Activated T-cell treated with anti-CD3 and anti-CD28 coated beads, Interleukin-2, amount 50 U/mL, for 72 hours (primary cell): ENCODE measurements at places on chromosomes 6 and 20. TPM values are rescaled to one million over a fixed set of nuclear protein-coding genes. Genes with fewer than 3 reads are reported as not detected.

GRCh38 chr20:32208499-32209154, 947 bp downstream of the POFUT1 start:
- no peak for DNase-seq

GRCh38 chr6:158911746-158912480, 88.1 kb downstream of the RSPH3 start:
- peak; percentile 16 for DNase-seq

DNA sequence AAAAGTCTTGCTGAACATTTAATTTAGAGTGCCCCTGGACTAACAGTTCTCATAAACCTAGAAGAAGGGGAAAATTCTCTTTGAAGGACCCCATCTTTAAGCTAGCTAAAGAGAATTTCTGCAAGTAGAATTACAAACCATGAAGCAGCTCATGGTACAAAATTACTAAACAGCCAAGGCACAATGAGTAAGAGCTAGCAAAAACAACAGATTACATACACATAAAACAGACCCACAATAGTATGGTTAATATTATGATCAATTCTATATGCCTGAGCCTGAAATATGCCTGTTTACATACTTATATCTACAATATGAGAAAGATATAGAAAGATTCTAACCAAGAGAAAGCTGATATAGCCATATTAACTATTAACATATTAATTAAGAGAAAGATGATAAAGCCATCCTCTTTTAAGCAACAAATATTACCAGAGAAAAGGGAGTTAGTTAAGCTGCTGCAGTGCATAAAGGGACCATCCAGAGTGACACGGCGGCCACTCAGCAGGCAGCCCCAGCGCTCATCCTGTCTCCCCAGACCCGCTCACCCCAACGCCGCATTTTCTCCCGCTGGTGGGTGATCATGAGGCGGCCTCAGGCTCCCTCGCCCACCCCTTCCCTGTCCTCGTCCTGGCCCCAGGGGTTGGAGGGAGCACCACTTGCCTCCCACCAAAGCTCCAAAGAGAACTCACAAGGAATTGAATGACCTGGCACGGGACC, 98.4 kb upstream of the CARMIL1 start:
- DNase-seq: no peak

GRCh38 chr6:166433096-166433495, 50.4 kb upstream of the MPC1 start:
- no peak for DNase-seq

Gene HLA-DOB
- 8.0 TPM for total RNA-seq

GRCh38 chr6:7237653-7238188, 75.3 kb downstream of the SSR1 start:
- DNase-seq: no peak

Gene IL20RA
- not detected for total RNA-seq

Gene SNHG17
- total RNA-seq: 137 TPM

DNA sequence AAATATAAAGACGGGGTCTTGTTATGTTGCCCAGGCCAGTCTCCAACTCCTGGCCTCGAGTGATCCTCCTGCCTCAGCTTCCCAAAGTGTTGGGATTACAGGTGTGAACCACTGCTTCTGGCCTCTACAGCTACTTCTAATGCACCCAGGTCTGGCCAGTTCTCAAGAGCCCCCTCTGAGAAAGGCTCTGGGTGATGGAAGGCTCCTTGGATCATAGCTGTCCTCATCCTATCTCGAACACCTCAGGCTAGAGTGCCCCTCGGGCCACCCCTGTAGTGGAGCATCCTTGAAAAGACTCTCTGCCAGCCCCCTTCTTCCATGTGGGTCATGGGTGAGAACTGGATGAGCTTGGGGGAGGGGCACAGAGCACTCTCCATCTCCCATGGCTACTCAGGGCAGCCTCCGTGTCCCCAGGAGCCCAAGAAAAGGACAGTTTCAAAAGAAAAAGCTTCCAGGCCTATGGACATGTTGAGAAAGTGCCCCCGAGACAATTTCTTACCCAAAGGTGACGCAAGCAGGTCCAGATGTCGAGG, 714 bp upstream of the MYLK2 start:
- no peak for DNase-seq

DNA sequence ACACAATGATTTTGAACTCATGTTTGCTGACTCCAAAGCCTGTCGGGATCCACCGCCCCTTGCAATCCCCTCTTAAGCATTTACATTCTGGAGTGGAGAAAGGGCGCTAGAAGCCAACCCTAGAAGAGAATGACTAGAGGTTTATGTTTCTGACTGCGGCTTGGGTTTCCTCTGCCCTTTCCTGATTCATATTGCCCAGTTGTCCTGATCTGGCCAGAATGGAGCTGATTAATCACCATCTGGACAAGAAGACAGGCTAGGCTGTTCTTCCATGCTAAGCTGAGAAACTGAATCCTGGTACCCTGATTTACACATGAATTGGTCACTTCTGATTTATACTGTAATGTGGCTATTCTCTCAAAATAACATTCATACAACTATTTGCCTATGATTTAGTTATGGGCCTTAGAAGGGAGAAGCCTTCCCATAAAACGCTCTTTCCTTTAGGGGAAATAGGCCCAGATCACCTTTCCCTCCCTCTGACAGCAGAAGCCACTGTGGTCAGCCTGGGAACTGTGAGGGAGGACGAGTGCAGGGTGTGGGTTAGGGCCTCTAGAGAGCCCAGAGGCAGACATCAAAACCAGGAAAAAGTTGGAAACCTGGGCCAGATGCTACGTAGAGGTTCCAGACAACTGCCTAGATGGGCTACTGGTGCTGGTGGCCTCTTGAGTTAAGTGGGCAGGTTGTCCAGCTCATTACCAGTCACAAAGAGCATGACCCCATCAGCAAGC, 199.2 kb upstream of the PRDM1 start:
- DNase-seq: no peak

GRCh38 chr20:25227317-25227831, 20.5 kb upstream of the PYGB start:
- no peak for DNase-seq

GRCh38 chr6:148969603-148970061, 222.8 kb downstream of the UST start:
- DNase-seq: no peak

Gene GTSF1L
- not detected for total RNA-seq

DNA sequence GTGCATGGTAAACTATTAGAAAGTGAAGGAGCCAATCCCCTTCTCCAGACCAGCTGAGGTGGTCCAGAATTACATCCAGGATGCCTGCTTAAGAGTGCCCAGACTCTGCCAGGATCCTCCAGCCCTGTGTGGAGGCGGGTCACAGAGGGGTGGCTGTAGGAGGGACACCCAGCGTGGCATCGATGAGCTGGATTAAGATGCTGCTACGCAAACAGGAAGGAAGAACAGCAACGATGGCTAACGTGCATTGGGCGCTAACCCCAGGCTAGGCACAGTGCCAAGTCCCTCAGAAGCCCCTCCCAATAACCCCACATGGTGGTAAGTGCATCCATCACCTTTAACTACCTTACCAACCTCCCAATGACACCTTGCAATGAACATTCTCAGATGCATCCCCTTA, 63.9 kb upstream of the MRPS10 start:
- peak; percentile 62 for DNase-seq

Gene KCNK16
- not detected for total RNA-seq

Gene PTK7
- 7.8 TPM for total RNA-seq

GRCh38 chr20:46430921-46431712, 24.7 kb upstream of the ELMO2 start:
- no peak for DNase-seq

Gene KIAA1755
- not detected for total RNA-seq

DNA sequence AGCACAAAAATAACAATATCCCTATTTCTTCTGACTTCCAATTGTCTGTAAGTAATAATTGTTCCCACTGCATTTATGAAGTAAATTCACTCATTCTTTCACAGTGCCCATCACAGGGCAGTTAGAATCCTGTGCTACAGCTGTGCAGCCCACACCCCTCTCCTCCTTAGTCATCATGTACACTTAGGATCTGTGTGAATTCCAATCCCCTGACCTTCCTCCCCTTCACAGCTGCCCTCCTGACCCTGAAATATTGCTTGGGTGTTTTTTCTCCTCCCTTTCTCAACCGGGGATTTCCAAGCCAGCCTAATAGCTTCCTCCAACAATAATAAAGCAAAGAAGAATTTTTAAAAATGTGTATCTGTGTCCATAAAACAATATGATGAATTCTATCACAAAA, 91.5 kb upstream of the BEND6 start:
- no peak for DNase-seq

DNA sequence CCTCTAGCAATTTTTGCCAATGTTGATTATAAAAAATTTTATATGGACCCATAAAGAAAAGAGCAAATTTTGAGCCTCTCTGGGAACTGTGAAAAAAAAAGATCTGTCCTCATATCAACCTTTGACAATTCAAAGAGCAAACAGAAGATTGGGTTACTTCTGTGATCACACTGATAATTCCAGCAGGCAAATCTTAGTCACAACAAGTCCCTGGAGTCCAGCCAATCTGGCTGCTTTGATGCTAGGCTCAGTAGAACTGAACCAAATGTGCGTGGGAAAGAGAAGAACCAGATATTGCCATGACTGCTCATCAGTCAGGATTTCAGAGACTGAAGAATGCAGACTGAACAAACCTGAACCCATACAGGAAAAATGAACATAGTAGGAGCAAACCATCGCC, 438.4 kb upstream of the FLRT3 start:
- no peak for DNase-seq

- DNase-seq: no peak
Measured at GRCh38 chr6:94955156-94955555, 622.2 kb upstream of the MANEA start.

GRCh38 chr6:45724511-45724910, 291.1 kb downstream of the CLIC5 start:
- DNase-seq: no peak

DNA sequence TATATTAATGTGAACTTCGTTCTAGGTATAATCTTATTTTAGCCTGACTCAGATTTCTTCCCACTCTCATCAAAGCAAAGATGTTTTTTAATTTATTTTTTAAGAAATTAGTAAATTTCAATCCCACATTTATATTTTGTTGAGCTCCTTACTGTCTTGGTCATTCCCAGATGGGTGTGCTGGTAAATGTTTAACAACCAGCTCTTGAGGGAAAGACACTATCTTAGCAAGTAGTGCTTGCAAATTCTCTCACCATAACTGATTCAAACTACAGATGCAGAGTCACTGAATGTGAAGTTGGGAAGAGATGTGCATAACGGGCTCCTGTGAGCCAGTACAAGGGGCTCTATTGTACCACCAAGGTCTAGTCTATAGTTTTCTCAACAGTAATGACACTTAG, 29.8 kb upstream of the BTN3A2 start:
- DNase-seq: no peak

DNA sequence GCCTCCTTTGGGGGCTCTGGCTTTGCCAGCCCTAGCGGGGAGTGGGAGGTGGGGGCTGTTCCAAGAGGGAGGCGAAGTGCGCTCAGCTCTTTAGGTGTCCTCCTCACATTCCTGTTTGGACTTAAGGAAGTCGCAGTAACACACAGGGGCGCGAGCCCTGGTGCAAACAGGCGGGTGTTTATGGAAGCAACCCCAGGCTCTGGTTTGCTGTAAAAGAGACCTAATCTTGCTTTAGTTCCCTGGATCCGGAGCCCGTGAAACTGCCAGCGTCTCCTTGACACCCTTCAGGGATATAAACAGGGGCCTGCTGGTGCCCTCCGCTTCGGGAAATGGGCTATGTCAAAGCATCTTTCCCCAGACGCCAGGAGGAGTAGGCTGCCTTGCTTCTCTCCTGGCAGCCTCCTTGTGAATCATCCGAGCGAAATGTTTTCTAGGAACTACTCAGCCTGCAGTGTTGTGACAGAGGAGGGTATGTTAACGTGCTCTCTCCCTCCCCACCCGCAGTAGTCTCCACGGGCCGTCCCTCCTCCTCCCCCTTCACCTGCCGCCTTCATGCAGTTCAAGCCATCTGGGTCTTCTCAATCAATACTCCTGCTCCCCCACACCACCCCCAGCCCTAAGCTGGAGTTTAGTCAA, 168.0 kb upstream of the LRFN2 start:
- DNase-seq: no peak

- no peak for DNase-seq
Measured at GRCh38 chr20:59508729-59509128, 95.6 kb upstream of the PHACTR3 start.

GRCh38 chr6:162251257-162251656, 476.3 kb downstream of the PRKN start:
- DNase-seq: no peak

GRCh38 chr20:2879146-2879545, 5.9 kb downstream of the PTPRA start:
- no peak for DNase-seq

DNA sequence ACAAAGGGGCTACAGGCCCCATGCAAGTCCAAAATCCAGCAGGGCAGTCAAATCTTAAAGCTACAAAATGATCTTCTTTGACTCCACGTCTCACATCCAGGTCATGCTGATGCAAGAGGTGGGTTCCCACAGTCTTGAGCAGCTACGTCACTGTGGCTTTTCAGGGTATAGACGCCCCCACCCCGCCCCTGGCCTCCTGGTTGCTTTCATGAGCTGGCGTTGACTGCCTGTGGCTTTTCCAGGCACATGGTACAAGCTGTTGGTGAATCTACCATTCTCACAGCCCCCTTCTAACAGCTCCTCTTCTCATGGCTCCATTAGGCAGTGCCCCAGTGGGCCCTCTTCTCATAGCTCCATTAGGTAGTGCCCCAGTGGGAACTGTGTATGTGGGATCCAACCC, 47.0 kb downstream of the NT5E start:
- DNase-seq: no peak

Gene TOMM6
- 120 TPM for total RNA-seq

- DNase-seq: no peak
Measured at GRCh38 chr20:63124092-63124781, 91.7 kb downstream of the YTHDF1 start.
